ENCODE measurements at places on chromosomes 2 and 18.

DNA sequence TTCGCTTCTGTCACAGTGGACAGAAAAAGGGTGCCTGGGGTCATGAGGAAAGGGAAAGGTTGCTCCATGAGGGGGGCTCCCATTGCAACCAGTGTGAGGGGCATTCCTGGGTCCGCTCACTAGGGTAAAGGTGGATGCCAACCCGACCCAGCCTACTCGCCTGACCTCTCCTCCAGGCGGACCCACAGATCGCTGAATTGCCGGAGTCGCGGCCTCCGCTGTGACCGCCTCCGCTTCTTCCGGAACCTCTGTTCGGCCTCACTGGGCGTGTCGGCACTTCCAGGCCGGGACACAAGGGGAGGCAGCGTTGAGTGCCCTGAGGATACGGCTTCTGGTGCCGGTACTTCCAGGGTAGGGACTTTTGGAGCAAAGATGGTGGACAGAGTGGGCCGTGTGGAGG is 57.1 kb downstream of the TRABD2A start:
- no peak for DNase-seq

- DNase-seq, result no peak
These were observed 62.8 kb downstream of the PRELID3A start for GRCh38 chr18:12470382-12471075.

DNA sequence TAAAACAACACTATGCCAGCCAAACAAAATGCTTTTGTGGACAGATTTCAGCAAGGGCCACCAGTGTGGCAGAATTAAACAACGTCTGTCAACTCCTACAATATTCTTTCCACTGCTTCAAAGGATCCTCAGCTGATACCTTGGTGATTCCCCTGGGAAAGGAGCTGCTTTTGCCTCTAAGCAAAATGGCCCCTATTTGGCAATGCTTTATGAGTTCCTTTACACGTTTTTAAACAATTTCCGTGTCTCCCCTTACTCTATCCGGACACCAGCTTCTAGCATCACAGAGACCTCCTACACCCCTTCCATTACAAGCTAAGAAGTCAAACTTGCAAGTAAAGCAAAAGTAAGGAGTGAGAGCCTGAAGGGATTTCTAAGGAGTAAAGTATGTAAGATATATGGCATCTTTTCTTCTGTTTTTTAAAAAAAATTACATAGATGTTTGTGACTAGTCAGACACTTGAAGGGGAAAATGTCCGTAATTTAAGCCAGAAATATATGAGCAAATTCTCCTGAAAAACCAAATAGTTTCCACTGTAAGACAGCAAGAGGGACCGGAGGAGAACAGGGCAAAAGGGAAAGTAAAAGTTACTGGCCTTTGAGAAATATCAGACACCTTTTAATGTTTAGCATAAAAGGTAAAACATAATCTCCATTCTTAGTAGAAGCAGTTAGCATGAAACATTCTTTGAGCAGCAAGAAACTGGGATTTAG is 1.9 kb downstream of the SOS1 start:
- DNase-seq, result no peak

GRCh38 chr18:36477776-36478175 is 180.3 kb downstream of the FHOD3 start:
- DNase-seq, result no peak

- DNase-seq, result no peak
These were observed 97.0 kb downstream of the FOXI3 start for GRCh38 chr2:88355486-88355885.

- DNase-seq, result peak; percentile 20
These were observed 448.3 kb upstream of the SLC14A2 start for GRCh38 chr18:45166836-45167551.

DNA sequence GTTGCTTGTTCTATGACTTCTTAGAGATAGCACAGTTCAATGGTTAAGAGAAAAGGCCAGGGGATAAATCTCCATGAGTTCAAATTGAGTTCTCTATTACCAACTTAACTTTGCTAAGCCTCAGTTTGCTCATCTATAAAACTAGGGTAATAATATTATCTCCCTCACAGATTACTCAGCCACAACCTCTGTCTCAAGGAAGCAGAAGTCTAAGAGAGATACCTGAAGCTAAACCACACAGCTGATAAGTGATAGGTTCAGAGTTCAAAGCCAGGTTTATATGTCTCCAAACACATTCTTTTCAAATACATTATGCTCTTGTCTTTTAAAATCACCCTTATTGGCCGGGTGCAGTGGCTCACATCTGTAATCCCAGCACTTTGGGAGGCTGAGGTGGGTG is 287.7 kb downstream of the NBAS start:
- DNase-seq, result peak; percentile 69

GRCh38 chr2:105691947-105692390 is 52.7 kb upstream of the NCK2 start:
- no peak for DNase-seq

- no peak for DNase-seq
These were observed 108.5 kb downstream of the STK39 start for GRCh38 chr2:168138901-168139300.

GRCh38 chr18:30245766-30246455 is 796.6 kb downstream of the DSC3 start:
- DNase-seq, result no peak

DNA sequence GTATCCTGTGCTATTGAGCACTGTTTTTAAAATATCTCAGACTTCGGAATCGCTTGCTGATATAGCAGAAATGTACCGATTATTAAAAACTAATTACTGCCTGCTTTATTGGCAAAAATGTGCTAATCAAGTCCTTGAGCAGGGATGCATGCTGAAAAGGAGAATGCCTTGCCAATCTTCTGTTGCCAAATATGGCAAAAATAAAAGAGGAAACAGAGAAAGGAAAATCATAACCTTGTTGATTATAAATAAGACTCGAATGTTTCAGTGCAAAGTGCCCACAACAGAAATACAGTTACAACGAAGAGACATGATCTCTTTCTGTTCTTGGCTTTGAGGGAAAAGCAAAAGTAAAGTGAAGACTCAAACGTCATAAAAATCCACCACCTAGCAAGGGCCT is 248.5 kb downstream of the TMEM182 start:
- DNase-seq, result no peak

DNA sequence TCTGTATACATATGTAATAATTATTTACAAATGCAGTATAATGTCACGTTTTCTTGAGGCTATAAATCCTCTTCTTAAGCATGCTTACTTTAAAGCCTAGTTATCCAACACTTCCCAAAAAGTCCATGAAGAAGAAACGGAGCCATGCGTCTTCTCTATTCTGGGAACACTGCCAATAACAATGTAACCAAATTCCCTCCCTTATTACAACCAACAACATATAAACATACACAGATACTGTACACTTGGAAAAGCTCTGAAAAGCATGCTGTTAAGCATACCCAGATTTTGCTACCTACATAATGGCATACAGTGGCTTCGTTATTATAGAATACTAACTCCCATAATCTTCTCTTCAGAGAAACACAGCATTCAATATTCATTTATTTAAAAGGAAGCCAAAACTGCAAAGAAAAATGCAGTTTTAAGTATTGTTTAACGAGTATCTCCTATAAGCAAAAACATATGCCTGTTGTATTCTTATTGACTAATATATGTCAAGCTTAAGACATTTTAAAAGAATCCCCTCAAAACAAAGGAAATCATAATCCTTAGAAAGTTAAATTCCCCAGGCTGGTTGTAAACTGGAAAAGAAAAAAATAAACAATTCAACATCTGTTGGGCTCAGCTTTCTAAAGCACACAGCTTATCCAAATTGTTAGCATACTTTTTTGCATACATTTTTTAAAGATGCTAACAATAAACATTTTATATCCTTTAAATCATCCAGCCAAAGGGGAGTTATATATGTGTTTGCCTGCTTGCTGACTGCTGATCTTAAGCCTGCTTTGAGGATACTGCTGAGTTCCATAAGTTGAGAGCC is 83.4 kb downstream of the SLC25A12 start:
- DNase-seq, result no peak

GRCh38 chr2:182248362-182248761 is 178.5 kb downstream of the PDE1A start:
- no peak for DNase-seq

DNA sequence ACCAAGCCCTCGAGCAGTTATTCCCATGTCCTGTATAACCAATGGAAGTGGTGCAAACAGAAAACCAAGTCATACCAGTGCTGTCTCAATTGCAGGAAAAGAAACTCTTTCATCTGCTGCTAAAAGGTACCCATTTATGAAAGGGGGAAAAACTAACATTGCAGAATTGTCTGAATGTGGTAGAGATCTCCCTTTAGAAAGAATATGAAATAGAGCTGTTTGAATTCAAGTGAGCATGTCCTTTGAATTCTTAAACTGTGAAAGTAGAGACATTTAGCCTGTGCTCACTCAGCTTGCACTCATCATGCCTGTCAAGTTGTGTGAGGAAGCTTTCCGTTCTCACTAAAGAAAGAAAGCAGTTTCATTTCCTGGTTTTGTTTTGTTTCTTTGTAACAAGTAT is 87.4 kb downstream of the EML4 start:
- no peak for DNase-seq

GRCh38 chr2:26846334-26847306 is 1.3 kb upstream of the DPYSL5 start:
- DNase-seq, result peak; percentile 89

DNA sequence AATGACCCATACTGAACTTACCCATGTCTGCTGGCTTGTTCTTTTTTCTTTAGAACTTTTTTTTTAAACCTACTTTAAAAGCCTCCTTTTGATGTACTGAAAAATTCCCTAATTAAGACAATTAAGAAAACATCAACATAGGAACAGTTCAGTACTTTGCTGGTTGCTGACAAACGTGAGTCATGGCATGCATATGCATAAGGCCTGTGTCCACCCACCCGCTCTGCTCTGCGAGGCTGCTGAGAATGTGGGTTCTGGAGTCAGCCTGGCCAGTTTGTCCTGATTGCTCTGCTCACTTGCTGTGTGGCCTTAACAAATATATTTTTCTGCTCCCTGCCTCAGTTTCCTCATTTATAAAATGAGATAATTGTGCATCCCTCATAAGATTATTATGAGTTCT is 27.3 kb downstream of the LAMA3 start:
- no peak for DNase-seq

DNA sequence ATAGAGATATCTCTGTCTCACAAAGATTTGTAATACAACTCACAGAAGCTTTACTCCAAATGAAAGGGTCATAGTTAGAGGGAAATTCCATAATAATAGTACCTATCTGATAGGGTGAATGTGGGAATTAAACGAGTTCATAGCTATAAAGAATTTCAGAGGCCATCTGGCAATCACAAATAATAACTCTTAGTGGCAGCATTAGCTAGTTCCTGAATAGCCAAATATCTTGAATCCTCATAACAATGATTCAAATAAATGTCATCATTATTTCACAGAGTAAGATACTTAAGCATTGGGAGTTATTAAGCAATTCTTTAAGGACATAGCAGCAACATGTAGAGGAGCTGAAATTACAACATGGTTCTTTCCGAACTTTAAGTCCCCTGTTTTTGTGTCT is 1265.0 kb upstream of the PIK3C3 start:
- no peak for DNase-seq

DNA sequence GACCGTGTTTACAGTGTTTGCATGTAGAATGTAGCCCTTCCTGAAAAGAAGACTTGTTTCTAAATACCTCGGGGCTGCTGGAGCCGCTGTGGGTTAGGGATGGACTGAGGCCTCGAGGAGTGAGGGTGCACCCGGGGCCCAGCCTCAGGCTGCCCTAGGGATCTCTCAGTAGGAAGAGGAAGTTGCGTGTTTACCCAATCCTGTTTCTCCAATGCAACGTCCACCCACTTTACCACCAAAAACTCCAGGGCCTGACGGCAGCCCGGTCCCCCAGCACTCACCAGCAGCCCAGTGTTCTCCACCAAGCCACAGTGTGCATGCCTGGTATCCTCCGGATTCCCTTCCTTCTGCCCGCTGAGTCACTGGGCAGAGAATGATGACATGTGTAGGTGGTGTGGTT is 255.8 kb downstream of the GLI2 start:
- no peak for DNase-seq

DNA sequence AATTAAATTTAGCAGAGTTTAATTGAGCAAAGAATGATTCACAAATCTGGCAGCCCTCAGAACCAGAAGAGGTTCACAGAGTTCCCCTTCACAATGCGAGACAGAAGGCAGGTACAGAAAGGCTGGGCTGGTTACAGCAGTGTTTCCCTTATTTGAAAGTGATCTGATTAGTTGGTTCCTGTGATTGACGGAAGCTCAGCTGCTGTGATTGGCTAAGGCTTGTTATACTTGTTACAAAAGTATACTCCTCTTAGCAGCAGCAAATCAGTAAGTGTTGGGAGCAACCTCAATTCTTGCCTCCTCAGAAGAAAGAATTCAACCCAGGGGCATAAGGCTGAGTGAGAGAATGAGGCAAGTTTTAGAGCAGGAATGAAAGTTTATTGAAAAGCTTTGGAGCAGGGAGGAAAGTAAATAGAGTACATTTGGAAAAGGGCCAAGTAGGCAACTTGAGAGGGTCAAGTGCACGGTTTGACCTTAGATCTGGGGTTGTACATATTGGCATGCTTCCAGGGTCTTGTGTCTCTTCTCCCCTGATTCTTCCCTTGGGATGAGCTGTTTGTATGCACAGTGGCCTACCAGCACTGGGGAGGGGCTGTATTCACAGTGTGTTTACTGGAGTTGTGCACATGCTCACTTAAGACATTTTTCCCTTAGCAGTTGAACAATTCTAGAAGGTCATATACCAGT is 431.8 kb upstream of the RAB12 start:
- DNase-seq, result no peak

GRCh38 chr2:219728991-219729487 is 101.6 kb downstream of the SLC4A3 start:
- DNase-seq, result peak; percentile 51

DNA sequence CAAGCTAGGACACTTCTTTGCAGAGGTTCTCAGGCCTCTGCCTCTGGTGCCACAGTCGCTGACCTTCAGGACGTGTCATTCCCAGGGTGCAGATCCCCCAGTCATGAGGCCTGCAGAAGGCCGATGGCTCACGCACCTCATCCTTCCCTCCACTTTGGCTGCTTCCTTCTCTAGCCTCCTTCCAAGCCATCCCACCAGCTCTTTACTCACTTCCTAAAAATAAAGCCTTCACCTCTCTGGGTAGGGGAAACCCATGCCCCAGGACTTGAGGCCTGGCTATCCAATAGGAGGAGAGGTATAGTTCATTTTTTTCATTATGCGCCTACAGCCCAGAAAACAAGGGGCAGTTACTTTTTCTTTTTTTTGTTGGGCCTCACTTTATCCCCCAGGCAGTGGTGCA is 91.4 kb downstream of the B3GNT2 start:
- no peak for DNase-seq

- no peak for DNase-seq
These were observed 28.4 kb downstream of the PMAIP1 start for GRCh38 chr18:59928201-59928600.

All from hematopoietic multipotent progenitor cell treated with erythropoietin and hydrocortisone succinate and interleukin-3 and kit ligand, for 6 days (in vitro differentiated cells).